ENCODE measurements at places on chromosomes 6 and 20. TPM values are rescaled to one million over a fixed set of nuclear protein-coding genes. Genes with fewer than 3 reads are reported as not detected.

The XKR7 gene
- total RNA-seq, result not detected

The ZBTB12 gene
- total RNA-seq, result 2.1 TPM

The CDSN gene
- total RNA-seq, result not detected

The NKAIN4 gene
- not detected for total RNA-seq

The TAAR6 gene
- total RNA-seq, result not detected

The KIAA0408 gene
- total RNA-seq, result 4.6 TPM

The RWDD2A gene
- total RNA-seq, result 5.4 TPM

The UNC5CL gene
- not detected for total RNA-seq

The TCP11 gene
- 0.39 TPM for total RNA-seq
